ENCODE measurements at places on chromosomes 2 and 18. TPM values are rescaled to one million over a fixed set of nuclear protein-coding genes. Genes with fewer than 3 reads are reported as not detected.

The FER1L5 gene
- total RNA-seq = 0.98 TPM

The ASXL3 gene
- not detected for total RNA-seq

The FOXI3 gene
- not detected for total RNA-seq

DNA sequence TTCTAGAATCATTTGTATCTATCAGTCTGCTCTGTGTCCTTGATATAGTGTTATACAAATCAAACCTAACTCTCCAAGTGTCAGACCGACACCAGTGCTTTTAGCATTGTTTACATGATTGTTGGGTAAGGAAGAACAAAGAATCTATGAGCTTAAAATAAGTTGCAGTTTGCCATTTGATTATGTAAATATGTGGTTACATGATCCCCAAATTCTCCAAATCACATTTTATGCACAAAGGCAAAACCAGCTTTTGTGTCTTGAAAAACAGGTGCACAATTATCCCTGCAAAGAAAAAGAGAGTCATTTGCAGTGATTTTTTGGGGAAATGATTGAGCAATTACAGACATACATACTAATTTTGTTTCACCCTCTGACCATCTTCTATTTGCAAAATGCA lies 652.6 kb upstream of the CHAC2 start:
- DNase-seq = no peak

Measured in fibroblast of the aortic adventitia (primary cell).